ENCODE measurements at places on chromosomes 2 and 18. TPM values are rescaled to one million over a fixed set of nuclear protein-coding genes. Genes with fewer than 3 reads are reported as not detected.

DNA sequence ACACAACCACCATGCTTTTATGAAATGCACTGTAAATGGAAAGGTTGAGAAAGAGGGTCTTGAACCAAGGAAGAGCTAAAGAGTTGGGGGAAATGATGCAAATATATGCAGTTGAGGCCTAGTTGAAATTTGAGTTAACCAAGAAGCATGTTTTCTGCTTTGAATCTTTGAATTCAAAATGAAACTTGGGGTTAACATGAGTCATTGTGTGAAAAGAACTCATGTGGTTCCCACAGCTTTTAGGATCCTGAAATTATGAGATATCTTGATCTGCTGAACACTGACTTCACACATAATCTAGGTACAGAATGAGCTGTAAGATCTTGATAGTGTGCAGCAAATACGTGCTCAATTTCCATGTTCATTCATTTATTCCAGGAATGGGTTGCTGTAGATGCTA, 422.9 kb upstream of the TRIB2 start:
- DNase-seq: no peak

- DNase-seq: no peak
Observed at GRCh38 chr2:235773188-235773928, 279.5 kb downstream of the AGAP1 start.

- no peak for DNase-seq
Observed at GRCh38 chr2:46846536-46846935, 69.1 kb downstream of the MCFD2 start.

DNA sequence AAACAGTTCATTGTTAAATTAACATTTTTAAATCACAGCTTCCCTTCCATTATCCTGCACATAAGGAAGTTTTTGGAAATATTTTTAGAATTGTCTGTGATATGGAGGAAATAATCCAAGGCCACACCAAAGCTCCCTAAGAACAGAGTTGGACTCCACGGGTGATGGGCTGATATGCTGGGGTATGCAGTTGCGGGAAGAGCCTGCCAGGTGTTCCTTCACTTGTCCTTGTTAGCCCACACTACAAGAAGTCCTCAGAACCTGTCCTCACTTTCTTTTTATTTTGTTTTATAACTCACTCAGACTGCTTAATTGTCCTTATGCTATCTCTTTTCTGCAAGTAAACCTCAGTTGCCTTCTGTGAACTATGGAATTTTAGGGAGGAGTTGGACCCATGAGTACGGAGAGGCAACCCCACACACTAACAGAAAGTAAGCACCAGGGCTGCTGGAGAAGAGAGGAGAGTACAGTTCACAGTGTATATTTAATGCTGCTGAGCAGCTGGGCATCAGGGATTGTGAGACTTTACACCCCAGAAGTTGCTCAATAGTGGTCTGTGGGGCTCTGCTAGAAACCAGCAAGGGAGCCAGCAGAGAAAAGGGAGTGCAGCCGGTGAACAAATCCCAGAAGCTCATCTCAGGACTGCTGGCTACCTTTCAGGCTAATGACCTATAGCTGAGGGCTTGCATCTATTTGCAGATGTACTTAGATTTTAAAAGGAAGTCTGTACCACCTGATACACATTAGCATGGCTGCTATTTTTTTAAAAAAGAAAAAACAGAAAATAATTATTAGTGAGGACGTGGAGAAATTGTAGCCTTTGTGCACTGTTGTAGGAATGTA, 280.1 kb upstream of the STON1 start:
- DNase-seq: no peak

GRCh38 chr18:50190236-50190635, 4.7 kb downstream of the MYO5B start:
- DNase-seq: no peak

- DNase-seq: no peak
Observed at GRCh38 chr18:28407681-28408080, 230.8 kb upstream of the CDH2 start.

- no peak for DNase-seq
Observed at GRCh38 chr2:39667886-39668276, 2.2 kb downstream of the TMEM178A start.

GRCh38 chr2:193980599-193980998, 1676.4 kb upstream of the SLC39A10 start:
- DNase-seq: no peak

- DNase-seq: no peak
Observed at GRCh38 chr2:16318474-16319195, 347.0 kb downstream of the CYRIA start.

DNA sequence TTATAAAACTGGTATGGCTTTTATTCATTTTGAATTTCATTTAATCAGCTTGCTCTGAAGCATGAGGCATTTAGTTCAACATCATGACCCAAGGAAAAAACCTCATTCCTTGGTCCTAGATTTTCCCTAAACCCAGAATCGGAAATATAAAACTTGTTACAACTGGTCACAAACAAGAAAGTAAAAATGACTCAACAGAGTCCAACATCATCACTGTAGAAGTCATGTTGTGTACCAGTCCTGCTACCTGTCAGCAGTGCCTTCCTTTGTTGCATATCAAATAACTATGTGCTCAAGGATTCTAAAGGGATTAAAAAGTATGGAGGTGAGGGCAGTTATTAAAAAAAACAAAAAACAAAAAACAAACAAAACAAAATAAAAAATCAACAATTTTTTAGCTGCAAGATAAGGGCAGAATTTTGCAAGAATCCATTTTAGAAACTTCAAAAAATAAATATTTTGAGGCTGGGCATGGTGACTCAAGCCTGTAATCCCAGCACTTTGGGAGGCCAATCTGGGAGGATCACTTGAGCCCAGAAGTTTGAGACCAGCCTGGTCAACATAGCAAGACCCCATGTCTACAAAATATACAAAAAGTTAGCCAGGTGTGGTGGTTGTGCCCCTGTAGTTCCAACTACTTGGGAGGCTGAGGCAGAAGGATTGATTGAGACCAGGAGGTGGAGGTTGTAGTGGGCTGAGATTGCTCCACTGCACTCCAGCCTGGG, 18.4 kb downstream of the NCKAP1 start:
- DNase-seq: no peak

DNA sequence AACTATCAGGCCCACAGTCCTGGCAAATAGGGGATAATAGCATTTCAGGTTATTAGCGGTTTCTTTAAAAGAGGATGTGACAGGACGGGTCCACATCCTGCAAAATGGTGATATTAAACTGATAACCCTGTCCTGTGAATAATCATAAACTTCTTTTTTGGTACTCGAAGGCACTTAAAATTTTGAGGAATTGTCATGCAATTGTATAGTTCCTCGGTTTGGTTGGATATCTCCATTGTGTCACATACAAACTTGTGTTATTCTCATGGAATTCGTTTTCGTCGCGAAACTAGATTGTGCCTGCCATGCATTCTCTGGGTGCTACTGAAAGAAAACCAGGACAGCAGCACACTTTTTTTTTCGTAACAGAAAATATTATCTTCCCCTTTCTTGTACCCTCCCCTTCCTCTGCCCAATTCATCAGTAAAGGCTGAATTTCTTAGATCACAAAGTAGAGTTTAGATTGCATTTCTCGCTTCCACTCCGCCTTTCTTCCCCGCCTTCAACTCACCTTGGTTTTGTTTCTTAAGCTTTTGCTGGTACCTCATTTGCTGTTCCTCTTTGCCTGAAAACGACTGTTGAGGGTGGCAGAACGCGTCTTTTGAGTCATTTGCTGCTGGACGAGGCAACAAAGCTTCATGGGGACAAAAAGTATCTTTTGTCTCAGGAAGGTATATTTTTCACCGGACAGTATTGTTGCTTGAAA, 1.3 kb downstream of the CERS6 start:
- no peak for DNase-seq

- DNase-seq: peak; percentile 86
Observed at GRCh38 chr2:10911291-10912075, at the start of gene KCNF1. TSS of gene KCNF1 (plus strand) at chr2:10911934. CDS start at chr2:10912427, 493 bp downstream.

DNA sequence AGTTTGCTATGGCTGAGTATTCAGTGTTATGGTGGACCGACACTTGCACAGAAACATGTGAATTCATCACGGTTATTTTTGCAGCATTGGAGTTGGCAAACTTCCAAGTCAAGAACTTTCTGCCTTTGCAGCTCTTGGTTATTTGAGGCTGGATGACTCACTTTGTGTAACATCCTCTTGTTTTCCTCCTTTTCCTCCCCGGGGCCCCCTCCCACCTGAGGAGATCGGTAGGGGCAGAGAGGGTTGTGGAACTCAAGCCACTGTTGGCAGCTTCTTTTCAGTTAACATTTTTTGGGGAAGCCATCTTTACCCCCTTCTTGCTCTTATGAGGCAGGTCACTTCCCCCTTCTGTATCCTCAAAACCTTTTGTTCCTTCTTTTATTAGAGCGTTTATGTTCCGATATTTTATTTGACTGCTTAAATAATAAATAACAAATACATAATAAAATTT, 48.6 kb downstream of the DDX1 start:
- no peak for DNase-seq

- DNase-seq: no peak
Observed at GRCh38 chr2:172437419-172438341, 10.3 kb downstream of the ITGA6 start.

DNA sequence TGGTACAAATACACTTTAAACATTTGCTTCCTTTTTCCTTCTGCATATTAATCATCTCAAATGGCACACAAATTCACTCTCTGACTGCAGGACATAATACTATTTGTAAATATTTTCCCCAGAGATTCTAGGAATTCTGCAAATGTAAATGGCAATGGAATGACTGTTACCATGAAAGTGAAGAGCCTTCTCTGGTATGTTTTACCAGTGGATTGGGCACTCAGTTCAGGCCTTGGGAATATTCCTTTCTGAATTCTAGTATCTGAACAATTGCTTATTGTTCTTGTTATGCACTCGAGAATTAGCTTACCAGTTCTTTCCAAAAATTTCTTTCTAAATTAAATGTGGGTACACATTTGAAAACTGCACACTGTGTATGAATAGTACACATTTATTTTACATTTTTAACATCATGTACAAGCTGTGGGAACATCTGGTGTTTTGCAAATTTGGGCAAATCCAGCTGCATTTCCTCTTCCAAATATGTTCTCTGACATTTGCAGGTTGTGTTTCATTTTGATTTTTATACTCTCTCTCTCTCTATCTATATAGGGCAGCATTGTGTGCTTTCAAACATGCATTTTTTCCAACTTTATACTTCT, 289.1 kb downstream of the NBAS start:
- no peak for DNase-seq

GRCh38 chr2:122277956-122278355, 522.5 kb downstream of the TSN start:
- no peak for DNase-seq

DNA sequence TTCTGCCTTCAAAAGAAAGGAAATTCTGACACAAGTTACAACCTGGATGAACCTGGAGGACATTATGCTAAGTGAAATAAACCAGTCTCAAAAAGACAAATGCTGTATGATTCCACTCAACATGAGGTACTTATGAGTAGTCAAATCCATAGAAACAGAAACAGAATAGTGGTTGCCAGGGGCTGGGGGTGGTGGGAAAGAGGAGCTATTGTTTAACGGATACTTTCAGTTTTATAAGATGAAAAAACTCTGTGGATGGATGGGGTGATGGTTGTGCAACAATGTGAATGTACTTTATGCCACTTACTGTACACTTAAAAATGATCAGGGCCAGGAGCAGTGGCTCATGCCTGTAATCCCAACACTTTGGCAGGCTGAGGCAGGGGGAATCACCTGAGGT, 15.4 kb downstream of the SLC35F5 start:
- no peak for DNase-seq

- DNase-seq: peak; percentile 56
Observed at GRCh38 chr2:236637686-236638569, 68.3 kb downstream of the ACKR3 start.

DNA sequence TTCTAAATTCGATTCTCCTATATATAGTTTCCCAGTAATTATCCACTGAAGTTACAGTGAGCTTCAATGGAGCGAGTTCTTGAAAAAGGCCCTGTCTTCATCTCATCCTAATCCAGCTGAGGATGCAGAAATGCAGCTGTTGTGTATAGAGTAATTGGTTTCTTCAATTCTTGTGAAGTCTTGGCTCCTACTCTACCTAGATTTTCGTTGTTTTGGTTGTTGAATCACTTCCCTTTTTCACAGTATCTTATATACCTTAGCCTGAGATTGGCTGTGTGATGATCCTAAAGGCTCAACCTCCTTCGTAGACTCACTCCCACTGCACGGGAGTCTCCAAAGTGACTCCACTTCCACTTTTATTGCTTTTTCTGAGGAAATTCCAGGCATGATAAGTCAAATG, 280.4 kb downstream of the PARD3B start:
- DNase-seq: no peak

DNA sequence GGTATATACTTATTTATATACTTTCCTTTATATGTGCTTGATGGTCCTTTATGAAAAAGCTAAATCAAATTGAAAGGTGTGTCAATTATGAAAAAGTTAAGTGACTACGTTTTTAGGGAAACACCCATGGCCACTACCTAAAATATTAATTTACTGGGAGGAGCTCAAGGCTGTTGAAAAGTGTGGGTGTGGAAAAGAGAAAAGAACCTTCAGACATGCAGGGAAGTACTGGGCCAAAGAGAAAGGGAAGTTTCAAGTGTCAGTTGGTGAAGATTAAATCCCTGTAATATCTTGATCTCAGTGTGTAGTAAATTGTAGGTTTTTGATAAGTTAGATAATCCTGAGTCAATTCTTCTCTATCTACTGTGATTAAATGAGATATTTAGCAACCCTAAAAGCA, 6.2 kb upstream of the GKN1 start:
- no peak for DNase-seq

- DNase-seq: no peak
Observed at GRCh38 chr2:150572194-150572766, 84.8 kb upstream of the RND3 start.

DNA sequence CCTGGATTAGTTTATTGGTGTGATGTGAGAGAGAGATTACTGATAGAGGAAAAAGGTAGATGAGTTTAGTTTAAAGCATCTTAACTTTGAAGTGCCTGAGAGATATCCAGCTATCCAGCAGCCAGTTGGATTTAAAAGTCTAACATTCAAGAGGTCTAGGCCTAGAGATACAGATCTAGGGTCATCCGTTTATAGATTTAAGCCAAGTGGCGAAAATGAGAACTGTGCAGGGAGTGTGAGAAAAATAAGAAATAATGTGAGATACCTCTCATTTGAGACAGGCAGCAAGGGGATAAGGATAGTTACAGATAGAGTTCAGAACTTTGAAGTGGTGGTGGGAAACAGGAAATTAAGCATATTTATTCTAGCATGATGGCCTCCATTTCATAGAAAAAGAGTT, 5.3 kb upstream of the ORC2 start:
- DNase-seq: no peak

CIB4 gene
- not detected for total RNA-seq

PDCD1 gene
- total RNA-seq: not detected

TCF7L1 gene
- 31.8 TPM for total RNA-seq

WDR35 gene
- total RNA-seq: 11.4 TPM

DBI gene
- total RNA-seq: 57.7 TPM

ADD2 gene
- not detected for total RNA-seq

HJURP gene
- total RNA-seq: 7.9 TPM

PXDN gene
- total RNA-seq: 488 TPM

SKA1 gene
- total RNA-seq: 4.0 TPM

CNDP1 gene
- total RNA-seq: not detected

UNC50 gene
- 44.3 TPM for total RNA-seq

CLEC4F gene
- not detected for total RNA-seq

IL37 gene
- total RNA-seq: not detected

ANKRD30B gene
- not detected for total RNA-seq

PSMA8 gene
- total RNA-seq: not detected

All from osteocyte (in vitro differentiated cells).